ENCODE measurements at places on chromosomes 6 and 20. TPM values are rescaled to one million over a fixed set of nuclear protein-coding genes. Genes with fewer than 3 reads are reported as not detected.

Gene CST1
- not detected for total RNA-seq

Gene KCNQ2
- 2.6 TPM for total RNA-seq

Gene PAX1
- 4.1 TPM for total RNA-seq

Gene RIPOR2
- 21.3 TPM for total RNA-seq

DNA sequence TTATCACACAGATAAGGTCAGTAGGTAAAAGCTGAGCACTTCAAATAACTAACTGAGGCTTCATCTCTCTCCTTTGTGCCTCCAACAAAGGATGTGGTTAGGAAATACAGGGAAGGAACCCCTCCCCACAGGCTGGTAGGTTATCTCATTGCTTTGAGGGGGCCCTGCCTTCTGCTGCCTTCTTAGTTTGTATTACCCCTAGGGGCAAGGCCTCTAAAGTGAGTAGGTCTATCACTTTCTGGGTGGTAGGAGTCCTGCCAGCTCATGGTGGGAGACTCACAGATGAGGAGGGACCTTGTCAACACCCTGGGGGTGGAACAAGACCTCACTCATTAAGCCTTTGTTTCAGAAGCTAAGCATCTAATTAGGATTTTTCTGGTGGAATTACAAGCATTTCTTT, 34.6 kb downstream of the EDN1 start:
- DNase-seq, result no peak

DNA sequence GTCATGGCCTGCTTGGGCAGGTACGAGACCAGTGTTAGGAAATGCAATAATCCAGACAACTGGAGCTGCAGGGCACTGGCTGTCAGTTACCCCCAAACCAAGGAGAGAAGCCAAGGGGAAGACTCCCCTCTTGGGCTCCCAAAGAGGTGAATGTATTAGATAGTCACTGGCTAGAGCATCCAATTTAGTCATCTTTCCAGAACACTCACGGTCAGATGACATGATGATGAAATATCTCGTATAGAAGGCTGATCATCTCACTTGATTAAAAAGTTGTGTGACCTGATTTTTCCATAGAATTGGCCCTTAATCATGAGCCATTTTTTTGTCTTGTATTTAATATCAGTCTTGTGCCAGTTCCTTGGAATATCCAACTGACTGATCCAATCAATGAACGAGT, 40.7 kb downstream of the SLC22A3 start:
- DNase-seq, result no peak

All from tongue (tissue), 3 donors.